Epithelial cell of umbilical artery (primary cell): ENCODE measurements at places on chromosomes 7 and 10. TPM values are rescaled to one million over a fixed set of nuclear protein-coding genes. Genes with fewer than 3 reads are reported as not detected.

The TRDMT1 gene
- 6.2 and 7.3 TPM in 2 replicates for total RNA-seq

The NUTM2E gene
- under 0.01 TPM in 1 of 2 replicates, not detected in the other for total RNA-seq

The AGR3 gene
- not detected in 2 replicates for total RNA-seq

The ITIH5 gene
- total RNA-seq, result not detected in 2 replicates

The CALN1 gene
- not detected in 2 replicates for total RNA-seq

The IFIT1B gene
- total RNA-seq, result not detected in 2 replicates

The JCAD gene
- total RNA-seq, result 37.4 and 40.4 TPM in 2 replicates

The SLC25A28 gene
- total RNA-seq, result 12.3 and 30.7 TPM in 2 replicates

The BMS1 gene
- total RNA-seq, result 25.1 and 29.9 TPM in 2 replicates

The IL15RA gene
- total RNA-seq, result 10.7 and 12.3 TPM in 2 replicates

The DIP2C gene
- total RNA-seq, result 4.4 and 7.1 TPM in 2 replicates

The VAX1 gene
- total RNA-seq, result not detected in 2 replicates

The PPP1R17 gene
- not detected in 2 replicates for total RNA-seq
